ENCODE measurements at places on chromosomes 11 and 22. TPM values are rescaled to one million over a fixed set of nuclear protein-coding genes. Genes with fewer than 3 reads are reported as not detected.
A peak's percentile ranks its signal among the peaks of the same experiment; 100 is the strongest.

Gene CST6
- total RNA-seq: not detected

DNA sequence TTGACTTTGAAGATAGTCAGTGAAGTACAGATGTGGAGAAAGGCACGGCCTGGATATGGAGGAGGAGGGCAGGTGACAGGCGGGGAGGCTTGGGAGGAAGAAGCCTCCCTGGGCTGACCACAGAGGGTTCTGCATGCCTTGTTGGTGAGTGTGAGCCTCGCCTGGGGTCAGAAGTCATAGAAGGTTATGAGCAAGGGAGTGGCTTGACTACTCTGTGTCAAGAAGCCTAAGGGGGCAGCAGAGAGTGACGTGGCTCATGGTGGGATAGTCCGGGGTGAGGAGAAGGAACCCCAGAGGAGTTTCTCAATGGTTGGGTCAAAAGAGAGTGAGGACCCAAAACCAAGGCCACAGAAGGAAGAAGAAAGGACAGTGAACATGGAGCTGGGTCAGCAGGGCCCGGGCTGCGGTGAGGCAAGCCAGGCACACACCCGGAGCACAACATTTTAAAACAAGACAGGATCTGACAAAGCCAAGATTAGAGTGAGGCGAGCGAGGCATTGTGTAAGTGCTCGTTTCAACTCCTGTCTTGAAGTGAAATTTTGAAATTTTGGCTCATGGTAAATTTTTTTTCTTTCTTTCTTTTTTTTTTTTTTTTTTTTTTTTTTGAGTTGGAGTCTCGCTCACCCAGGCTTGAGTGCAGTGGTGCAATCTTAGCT is 31.9 kb downstream of the PDGFB start:
- DNase-seq: peak; percentile 94

Gene PHOX2A
- not detected for total RNA-seq

DNA sequence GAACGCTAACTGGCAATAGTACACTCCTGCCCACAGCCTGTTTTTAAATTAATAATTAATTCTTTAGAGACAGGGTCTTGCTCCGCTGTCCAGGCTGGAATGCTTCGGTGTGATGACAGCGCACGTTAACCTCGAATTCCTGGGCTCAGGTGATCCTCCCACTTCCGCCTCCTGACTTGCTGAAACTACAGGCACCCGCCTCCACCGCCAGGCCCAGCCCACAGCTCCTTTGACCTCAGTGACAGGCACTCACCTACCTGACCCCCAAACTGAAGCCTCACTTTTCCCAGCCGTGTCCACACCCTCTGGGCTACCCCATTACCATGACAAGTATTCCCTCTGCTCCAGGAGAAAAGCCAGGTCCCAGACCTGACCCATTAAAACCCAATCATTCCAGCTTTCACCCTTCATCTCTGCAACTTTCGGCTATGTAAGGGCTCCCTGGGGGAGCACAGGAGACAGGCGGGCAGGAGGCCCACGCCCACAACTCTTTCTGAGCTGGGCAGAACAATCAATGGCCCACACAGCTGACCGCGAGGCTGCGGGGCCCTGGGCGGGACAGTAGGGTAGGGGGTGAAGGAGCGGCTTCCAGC is 730 bp downstream of the LMNTD2 start:
- DNase-seq: no peak

Gene IFITM10
- 0.32 TPM for total RNA-seq

DNA sequence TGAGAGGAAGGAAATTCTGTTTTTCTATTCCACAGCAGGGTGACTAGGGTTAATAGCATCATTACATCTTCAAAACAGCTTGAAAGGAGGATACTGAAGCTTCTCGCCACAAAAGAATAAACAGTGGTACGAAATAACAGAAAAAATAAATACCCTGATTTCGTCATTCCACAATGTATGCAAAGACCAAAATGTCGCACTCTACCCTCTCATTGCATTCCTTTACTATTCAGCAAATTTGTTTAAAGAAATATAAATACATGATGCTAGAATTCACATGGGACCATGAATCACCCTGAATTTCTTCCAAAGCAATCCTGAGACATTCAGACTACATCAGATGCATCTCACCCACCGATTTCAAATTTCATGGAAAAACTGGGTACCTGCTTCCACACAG is 112.3 kb upstream of the TOP3B start:
- no peak for DNase-seq

Gene OR8G5
- not detected for total RNA-seq

DNA sequence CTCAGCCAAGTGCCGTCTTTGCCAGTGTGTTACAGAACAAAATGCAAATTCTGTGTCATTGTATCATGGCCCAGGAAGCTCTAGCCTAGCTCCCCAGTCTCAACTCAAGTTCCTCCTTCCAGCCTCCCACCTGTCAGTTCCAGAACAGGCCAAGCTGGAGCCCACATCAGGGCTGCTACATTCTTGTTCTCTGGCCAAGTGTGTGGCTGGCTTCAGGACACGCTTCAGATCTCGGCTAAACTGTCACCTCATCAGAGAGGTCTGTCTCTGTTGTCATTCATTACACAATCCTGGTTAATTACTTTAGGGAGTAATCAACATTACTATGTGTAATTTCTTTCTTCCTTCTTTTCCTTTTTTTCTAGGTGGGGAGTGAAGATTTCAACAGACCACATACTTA is 347.0 kb upstream of the SYN3 start:
- no peak for DNase-seq

Gene SHISA8
- not detected for total RNA-seq

Gene BLID
- 6.0 TPM for total RNA-seq

GRCh38 chr22:27194096-27194748 is 536.8 kb downstream of the MIAT start:
- DNase-seq: no peak

DNA sequence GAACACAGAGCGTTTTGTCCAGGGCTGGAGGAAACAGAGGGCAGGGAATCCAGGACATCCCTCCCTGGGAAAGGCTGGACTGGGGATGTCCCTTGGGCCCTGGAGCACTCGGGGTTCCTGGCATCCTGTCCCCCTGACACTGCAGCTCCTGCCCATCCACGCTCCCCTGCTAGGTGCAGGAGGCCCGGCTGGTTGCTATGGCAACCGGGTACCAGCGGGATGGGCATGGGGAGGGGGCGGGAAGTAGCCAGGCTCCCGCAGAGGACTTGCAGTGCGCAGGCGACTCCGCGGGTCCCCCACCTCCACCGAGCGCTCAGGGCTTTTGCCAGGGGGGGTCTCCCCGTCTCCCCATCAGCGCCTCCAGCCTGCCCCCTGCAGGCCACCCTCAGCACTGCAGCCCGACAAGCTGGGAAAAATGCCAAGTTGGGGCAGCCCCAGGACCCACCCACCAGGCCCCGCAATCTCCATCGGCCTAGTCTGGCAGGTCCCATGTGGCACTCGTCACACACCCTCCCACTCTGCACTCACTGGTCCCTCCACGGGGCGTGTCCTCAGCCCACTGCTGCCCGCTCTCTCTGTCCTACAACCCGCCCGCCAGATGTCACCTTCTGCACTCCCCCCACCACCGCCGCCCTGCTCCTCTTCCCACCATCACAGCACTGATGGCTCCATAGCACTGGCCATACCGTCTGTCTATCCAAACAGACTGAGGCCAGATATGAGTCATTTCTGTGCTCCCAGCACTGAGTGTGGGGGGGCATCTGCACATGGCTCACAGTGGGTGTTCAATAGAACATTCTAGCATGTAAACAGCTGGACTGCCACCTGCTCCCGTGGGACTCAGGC is 31.5 kb downstream of the KIAA0930 start:
- DNase-seq: peak; percentile 85

Gene TMPRSS4
- total RNA-seq: not detected

- DNase-seq: no peak
Observed at GRCh38 chr22:36469094-36469710, 12.2 kb downstream of the TXN2 start.

DNA sequence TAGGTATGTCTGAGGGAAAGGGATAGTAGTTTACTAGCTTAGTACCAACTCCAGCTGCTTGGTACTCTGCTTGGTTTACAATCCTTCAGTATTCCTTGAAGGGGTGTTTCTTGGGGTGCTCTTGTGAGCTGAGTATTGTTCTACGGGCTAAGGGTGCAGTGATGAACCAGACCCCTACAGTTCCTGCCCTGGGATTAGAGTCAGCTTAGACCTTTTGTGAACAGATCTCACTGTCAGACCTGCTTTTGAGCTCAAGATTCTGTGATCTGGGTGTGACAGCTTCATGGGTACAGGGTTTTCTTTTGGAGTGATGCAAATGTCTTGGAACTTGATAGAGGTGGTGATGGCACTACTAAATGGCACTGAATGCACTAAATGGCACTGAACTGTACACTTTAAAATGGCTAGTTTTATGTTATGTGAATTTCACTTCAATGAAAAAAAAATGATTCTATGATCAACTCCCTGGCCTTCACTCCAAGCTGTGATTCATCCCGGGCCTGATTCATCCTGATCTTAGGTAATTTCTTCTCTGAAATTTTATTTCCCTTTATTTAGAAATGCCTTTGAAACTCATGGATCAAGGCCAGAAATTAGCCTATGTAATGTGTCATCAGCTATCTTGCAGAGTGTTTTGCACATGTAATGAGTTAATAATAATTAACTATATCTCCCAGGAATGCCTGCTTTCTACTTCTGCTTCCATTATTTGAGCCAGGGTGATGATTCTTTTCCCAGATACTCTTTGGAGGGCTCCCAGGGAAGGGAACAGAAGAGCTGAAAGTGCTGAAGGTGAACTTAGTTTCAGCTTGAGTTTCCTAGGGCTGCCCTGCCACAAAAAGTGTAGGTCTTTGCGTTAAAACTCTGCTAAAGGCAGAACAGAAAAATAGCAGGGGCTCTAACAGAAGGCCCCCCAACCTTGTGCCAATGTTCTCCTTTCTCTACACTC is 87.9 kb downstream of the NCAM1 start:
- no peak for DNase-seq

Gene ZNF215
- total RNA-seq: 6.5 TPM
